ENCODE measurements at places on chromosomes 4 and X.

DNA sequence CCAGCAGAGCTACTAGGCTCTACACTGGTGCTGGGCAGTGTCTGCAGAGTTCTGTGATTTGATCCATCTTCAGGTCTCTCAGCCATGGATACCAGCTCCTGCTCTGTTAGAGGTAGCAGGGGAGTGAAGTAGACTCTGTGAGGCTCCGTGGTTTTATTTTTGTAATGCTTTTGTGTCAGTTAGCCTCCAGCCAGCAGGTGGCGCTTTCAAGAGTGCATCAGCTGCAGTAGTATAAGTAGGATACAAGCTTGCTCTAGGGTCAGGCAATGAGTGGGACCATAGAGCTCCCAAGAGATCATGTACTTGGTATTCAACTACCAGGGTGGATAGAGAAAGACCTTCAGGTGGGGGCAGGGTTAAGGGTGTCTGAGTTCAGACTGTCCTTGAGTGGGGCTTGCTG lies 362.5 kb upstream of the TRAM1L1 start:
- DNase-seq: no peak

- DNase-seq: no peak
These were observed 133.3 kb downstream of the MAML3 start for GRCh38 chr4:140020457-140021361.

DNA sequence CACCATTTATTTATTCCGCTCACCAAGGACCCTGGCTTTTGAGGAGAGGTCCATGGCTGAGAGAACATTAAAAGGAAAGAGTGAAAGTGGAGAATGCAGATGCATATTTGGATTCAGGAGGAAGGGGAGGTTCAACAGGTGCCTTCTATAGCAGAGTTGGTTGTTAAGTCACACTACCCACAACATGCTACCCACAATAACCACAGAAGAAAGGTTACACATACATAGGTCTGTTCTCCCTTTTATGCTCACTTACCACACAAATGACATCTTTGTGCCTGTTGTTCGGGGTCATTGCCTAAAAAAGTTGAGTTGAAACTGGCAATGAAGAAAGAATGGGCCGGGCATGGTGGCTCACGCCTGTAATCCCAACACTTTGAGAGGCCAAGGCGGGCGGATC lies 587.4 kb downstream of the RPA4 start:
- no peak for DNase-seq

GRCh38 chr4:183012879-183013729 lies 86.0 kb upstream of the WWC2 start:
- DNase-seq: no peak

- no peak for DNase-seq
These were observed 679.3 kb downstream of the FAT4 start for GRCh38 chr4:125994024-125994423.

DNA sequence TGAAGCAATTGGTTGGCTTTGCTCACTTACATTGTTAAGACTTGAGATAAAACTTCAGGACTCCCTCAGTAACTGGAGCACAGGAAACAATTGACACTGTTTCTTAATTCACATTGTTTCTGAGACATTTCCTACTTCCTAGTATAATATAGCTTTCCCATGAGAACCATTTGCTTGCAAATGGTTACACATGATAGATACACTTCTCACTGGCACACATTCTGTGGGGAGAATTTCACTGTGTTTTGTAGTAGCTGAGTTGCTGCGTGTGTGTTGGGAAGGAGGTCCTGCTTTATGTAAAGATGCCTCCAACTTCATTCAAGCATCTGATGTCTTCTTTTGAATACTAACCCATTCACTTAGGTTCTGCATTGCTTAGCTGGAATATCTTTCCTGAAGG lies 85.3 kb upstream of the SLC4A4 start:
- no peak for DNase-seq

GRCh38 chr4:31068257-31069075 lies 348.3 kb downstream of the PCDH7 start:
- DNase-seq: no peak

DNA sequence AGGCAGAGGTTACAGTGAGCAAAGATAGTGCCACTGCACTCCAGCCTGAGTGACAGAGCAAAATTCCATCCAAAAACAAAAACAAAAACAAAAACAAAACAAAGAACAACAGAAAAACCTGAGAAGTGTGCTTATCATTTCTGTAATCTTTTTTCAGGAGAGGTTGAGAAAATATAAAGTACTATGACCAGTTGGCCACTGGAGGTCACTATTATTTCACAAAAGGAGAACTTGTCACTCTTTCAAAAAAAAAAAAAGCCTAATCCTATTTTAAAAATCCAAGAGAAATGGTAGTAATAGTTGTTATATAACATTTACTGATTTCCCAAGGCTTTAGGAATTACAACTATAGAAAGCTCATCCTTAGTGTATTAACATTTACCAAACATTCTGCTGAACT lies 24.9 kb upstream of the RNF150 start:
- DNase-seq: peak; percentile 69

DNA sequence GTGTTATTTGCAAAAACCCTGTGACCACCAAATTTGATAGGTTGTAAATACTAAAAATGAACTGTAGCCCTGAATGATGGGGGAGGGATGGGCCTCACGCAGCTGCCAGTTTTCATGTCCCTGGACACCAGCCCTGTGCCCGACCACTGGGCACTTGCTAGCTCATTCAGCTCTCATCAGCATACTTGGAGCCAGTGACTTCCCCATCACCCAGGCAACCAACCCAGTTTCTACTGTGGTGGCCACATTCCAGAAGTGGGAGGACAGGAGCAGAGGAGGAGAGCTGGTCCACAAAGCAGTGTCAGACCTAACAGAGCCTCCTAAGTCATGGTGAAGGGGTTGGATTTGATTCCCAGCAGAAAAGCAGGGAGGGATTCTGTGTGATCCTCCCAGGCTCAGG lies 128.2 kb downstream of the CPEB2 start:
- DNase-seq: peak; percentile 60

DNA sequence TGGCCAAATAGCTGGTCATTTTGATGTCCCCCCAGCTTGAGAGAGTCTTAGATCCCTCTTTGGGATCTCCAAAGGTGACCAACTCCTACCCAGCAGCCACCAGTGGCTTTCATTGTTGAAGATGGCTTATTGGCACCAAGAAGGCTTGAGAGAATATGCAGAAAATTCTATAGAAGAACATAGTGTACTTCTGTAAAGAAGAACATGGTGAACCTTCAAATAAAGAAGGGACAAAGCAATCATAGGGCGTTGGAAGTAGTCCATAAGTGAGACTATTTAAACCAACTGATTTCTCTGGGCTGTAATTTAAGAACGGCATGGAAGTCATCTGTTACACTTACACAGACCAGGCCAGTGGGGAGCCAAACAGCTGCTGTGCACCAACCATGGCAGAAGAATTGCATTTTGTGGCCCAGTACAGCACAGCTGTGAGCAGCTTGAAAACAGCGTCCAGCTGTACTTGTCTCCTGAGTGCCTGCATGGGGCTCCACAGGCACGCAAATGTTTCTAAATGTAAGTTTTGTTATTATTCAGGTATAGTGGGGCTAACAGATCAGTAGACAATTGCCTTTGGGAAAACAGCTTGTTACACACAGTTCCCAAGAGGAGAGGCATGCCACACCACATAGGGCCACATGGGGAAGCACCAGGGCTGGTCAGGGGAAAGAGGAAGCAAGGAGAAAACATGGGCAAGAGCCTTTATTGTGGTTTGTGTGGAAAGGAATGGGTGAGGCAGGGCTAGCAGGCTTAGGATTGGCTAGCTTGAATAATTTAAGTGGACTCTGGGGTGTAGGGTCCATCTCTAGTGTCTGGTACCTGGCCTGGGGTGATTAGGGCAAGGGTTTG lies 125.0 kb downstream of the ARHGAP6 start:
- DNase-seq: no peak

GRCh38 chr4:174275101-174275500 lies 8.4 kb downstream of the FBXO8 start:
- DNase-seq: no peak

DNA sequence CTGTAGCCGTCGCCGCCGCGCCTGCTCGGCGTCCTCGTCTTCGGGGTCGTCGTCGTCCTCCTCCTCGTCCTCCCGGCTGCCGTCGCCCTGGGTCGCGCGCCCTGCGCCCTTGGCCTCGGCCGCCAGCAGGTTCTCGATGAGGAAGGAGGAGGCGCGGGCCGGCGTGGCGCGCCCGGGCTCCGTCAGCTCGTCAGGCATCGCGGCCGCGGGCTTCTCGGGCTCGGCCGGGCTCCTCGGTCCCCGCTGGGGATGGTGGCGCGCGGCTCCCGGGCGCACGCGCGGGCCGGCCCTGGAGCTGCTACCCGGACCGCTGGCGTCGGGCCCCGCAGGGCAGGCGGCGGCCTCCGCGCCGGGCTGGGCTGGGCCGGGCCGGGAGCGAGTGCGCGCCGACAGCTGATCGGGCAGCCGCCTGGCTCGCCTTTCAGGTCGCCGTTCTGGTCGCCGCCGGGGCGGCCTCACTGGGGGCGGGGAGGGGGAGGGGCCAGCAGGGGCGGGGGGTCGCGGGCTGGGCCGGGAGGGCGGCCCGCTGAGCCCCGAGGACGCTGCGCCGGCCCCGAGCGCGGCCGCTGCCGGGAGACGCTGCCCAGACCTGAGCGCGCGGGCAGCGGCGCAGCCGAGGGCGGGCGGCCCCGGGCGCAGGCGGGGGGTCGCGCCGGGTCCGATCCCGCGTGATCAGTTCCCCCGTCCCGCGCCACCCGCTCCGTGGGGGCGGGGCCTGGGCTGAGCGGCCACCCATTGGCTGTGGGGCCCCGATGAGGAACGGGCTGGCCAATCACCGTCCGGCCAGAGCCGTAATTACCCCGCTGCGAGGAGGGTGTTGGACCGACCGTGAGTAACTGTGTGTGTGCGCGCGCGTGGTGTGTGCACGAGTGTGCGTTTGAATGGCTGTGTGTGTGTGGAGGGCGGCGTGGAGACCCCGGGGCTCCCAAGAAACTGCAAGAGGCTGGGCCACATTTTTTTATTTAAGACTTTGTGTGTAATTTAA lies at the start of gene HMX1:
HMX1 (minus strand) TSS at position 423 of the 985 bp plus-strand sequence; CDS start at position 198, 225 bp downstream.
- no peak for DNase-seq

DNA sequence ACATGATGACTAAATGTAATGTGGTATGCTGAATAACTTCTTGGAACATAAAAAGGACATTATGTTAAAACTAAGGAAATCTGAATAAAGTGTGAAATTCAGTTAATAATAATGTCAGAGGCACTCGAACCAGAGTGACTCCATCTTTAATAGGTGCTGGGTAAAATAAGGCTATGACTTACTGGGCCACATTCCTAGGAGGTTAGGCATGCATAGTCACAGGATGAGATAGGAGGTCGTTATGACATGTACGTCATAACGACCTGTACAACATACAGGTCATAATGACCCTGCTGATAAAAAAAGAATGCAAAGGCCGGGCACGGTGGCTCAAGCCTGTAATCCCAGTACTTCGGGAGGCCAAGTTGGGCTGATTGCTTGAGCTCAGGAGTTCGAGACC lies 28.9 kb upstream of the OPHN1 start:
- no peak for DNase-seq

- DNase-seq: no peak
These were observed 23.2 kb downstream of the RWDD4 start for GRCh38 chr4:183635741-183636140.

- no peak for DNase-seq
These were observed 146.8 kb downstream of the PPP3CA start for GRCh38 chr4:101200561-101200960.

- DNase-seq: no peak
These were observed 44.4 kb upstream of the CDKN2AIP start for GRCh38 chr4:183400035-183400434.

DNA sequence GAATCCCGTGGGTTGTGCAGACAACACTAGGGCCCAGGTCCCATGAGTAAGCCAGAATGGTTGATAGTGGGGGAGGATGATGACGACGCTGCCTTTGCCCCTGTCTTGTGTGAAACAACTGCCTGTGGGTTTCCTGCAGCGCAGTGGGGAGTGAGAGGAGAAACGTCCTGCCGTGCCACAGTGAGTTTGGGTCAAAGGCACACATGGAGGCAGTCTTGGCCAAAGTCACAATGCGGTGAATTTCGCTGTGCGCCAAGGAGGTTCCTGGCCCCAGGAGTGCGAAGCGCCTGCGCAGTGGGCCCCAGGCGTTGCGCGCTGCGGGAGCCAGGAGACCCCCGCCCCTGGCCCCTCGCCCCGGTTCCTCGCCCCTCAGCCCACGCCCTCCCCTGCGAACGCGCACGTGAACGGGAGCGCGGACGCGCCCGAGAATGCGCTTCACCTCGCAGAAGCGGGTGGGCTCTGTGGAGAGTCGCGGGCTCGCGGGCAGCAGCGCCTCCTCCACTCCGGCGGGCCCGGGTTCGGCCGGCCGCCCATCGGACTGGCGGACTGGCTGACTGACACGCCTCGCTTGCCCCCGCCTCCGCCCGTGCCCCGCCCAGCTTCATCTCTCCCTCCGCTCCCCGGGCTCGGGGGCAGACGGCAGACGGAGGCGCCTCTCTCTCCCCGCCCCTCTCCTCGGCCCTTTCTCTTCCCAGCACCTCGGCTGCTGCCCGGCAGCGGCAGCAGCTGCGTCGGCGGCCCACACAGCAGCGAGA lies at the start of gene NUDT10:
NUDT10 (plus strand) TSS at position 635 of the 755 bp plus-strand sequence. CDS start 144 bp downstream, outside the sequence.
- DNase-seq: peak; percentile 8

DNA sequence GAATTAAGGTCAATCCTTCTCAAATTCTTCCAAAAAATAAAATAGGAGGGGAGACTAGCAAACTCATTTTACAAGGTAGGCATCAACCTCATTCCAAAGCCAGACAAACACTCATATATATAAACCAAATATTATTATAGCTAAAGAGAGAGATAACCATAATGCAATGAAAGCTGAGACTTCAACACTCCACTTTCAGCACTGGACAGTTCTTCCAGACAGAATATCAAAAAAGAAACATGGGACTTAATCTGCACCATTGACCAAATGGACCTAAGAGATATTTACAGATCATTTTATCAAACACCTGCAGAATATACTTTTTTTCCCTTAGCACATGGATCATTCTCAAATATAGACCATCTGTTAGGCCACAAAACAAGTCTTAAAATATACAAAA lies 15.5 kb upstream of the EDA2R start:
- no peak for DNase-seq

GRCh38 chr4:169397762-169398161 lies 127.0 kb upstream of the SH3RF1 start:
- no peak for DNase-seq

GRCh38 chr4:78737035-78737434 lies 39.1 kb upstream of the BMP2K start:
- DNase-seq: peak; percentile 31

- no peak for DNase-seq
These were observed 73.8 kb downstream of the FAM184B start for GRCh38 chr4:17707671-17708070.

DNA sequence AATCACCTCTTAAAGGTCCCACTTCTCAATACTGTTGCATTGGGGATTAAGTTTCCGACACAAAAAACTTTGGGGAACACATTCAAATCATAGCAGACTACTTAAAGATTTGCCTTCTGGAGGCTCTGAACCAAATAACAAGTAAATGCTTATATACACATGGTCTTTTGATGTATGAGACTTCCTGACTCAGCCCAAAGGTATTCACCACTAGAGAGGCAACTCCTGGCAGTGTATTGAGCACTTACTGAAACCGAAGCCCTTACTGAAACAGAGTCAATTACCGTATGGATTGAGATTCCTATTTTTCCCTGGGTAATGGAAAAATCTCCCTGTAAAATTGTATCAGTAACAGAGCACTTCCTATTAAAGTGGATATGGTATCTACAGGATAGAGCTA lies 45.4 kb downstream of the ZCCHC13 start:
- DNase-seq: no peak

GRCh38 chrX:72095370-72095769 lies 36.3 kb downstream of the RTL5 start:
- no peak for DNase-seq
